ENCODE measurements at places on chromosomes 11 and 22.

DNA sequence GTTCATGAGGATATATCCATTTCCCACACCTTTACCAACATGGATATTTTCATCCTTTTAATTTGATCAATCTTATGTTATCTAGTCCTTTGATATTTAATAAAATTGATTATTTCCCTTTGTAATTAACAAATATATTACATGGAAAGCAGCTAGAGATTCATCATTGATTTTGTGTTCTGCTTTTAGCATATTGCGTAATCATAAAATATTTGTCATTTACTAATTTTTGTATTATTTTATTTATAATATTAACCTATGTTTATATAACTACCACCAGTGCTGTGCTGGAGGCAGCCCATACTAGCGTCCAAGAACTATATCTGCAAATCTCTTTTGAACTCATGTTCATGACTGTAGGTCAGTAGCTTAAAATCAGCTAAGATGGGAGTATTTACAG lies 4.7 kb downstream of the OR8U1 start:
- no peak for DNase-seq

DNA sequence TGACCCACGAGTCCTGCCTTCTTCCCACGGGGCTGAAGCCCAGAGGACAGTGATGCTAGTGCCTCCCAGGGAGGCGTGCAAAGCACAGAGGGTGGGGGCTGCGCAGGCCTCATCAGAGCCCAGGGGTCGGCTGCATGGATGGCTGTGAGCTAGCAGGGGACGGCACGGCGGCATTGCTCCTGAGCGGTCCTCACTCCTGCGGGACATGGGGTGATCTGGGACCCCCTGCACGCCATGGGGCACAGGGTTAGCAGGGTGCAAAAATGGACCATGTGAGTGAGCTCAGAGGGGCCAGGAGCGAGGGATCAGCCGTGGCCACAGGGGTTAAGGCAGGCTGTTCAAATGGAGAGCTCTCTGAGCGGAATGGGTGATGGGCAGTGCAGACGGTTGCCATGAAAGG lies 138.3 kb downstream of the SNX19 start:
- no peak for DNase-seq

DNA sequence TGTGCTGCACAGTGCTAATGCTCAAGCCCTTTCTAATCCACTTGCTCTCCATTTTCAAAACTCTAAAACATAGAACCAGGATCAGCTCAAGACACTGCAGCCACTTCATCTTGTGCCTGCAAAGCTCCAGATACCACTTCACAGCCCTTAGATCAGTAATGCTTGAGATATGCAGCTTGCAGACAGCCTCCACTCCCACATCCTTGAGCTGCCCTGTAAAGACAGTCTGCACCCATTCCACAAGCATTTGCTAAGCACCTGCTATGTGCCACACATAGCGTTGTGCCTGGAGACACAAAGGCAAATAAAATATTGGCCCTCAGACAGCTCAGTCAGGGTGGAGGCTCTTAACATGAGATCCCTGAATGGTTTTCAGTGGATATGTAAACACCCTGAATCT lies 192.5 kb upstream of the SNX19 start:
- no peak for DNase-seq

DNA sequence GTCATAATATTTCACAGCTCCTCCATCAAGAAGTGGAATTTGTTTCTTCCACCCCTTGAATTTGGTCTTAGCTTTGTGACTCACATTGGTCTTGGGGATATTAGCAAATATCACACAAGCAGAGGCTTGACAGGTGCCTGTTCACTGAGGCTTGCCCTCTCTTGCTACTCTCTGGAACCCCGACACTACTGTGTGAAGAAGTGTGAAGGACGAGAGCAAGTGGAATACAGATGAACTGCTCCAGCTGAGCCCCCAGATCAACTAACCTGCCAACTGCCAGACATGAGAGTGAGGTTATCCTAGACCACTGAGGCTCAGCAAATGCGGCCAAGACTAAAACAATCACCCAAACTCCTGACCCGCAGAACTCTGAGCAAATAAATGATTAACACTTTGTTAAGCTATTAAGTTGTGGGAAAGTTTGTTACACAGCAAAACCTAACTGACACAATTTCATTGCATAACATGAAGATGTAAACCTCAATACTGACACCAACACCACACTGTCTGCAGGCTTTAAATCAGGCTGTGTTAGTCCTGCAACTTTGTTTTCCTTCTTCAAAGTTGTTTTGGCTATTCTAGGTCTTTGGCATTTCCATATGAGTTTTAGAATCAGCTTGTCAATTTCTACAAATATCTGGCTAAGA lies 142.5 kb downstream of the APOL5 start:
- DNase-seq = no peak

DNA sequence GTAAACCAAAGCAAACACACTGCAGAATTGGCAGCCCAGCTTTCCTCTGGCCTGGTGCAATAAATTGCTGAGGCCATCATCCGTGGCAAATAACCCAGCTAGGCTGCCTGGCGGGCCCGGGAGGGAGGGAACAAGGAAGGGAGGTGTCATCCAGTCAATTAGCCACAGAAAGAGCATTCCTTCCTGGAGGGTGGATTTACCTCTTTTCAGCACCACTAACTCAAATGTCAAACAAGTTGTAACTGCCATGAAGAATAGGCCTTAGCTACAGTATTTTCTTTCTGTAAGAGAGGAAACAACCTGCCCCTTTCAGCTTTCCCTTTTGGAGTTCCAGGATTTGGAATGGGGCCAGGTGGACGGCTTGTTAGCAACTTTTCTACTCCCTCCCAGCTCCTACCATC lies 163.8 kb upstream of the BDNF start:
- DNase-seq = no peak

DNA sequence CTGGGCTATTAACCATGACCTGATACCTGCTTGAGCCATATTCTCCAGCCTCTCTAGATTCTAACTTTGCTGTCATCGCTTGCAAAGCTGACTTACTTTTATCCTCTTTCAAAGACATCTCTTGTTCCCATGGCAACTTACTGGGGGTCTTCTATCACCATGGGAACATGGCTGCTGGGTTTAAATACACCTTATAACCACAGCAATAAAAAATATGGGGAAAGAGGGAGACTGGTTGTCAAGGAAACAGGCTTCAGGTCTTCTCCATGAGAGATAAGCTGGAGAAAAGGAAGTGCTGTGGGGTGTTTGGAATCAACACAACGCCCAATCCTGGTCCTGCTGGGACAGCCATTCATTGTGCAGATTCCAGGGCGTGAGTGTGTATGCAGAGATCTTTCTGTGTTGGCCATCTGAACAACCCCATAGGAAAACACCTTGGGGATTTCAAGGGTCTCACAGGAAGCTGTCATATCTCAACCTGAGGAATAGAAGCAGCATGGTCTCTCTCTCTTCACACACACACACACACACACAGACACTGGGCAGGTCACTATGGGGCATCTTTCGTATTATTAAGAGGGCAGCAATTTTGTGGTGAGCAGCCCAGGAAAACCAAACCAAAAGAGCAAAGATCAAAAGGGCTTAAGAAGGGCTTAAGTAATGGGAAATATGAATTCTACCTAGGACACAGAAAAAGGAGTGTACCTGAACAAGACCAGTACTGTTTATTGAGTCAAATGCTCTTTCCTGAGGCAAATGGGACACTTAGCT lies 344.7 kb upstream of the NCAM1 start:
- DNase-seq = no peak

DNA sequence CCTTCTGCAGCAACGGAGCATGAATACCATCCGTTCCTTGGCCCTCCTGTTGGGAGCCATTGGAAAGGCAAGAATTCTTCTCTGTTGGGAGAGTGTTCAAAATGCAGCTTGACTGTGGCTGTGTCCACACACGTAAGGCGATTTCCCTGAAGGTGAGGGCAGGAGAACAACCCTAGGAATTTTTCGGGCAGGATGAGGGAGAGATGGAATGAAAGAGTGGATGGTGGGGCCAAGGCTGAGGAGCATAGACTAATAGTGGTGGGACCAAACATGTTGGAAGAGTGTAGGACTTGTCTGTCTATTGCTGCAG lies 924.9 kb downstream of the TBC1D22A start:
- no peak for DNase-seq

DNA sequence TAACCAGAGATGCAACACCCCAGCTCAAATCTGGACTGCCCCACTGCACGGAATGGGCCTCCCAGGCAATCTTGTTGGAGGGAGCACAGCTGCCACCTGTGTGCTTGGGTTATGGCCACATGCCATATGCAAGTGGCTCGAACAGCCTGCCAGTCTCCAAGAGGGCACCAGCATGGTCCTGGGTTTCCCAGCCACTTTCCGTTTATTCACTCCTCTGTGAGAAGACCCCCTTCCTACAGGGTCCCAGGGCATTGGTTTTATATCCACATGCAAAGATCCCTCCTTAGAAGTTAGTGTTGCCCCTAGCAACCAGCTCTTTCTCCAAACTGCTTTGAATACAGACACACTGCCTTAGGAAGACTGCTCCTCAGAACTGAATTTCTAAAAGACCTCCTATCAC lies 487.8 kb downstream of the BUD13 start:
- no peak for DNase-seq

- DNase-seq = no peak
Observed at GRCh38 chr11:70503468-70504221, 105.3 kb downstream of the CTTN start.

DNA sequence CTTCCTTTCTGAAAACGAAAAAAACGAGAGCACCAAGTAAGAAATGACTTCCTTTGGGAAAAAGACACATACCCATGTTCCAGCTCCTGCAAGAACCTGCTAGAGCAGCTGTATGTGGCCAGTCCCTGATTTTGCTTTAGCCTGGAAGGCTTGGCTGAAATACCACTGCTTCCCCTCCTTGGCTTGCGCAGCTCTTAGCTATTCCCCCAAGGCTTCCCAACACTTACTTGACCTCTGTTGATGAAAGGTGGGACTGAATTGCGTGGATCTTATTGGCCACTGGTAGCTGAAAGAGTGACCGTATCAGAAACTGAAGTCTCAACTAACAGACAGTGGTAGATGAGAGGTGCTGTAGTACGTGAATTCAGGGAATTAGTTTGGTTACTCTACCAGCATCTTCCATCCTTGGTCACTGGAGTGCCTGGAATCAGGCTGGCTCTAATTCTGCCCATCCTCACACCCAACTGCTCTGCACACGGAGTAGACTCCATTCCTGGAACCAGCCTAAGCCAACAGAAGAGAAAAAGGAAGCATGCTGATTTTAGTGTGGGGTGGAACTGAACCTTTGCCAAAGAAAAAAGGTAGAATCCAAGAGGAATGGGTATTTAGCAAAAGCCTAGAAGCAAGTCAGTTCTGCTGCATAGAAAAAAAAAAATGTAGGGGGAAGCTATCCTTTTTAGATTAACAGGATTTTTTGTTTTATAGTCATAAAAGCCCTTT lies 73.8 kb upstream of the CRTAM start:
- DNase-seq = no peak

DNA sequence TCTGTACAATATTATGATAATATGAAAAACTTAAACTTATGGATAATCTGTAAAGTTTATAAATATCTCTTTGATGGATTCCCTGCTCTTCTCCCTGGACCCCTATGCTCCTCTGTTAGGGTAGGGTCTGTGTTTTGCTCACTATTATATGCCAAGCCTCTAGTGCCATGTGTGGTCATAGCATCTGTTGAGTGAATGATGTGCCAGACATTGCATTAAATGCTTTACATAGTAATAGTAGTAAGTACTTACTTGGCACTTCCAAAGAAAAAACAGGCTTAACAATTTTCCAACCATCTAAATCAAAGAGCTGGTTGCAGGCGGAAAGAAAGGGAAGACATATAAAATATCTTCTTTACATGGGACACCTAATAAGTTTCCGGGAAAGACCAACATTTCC lies 46.8 kb downstream of the LGR4 start:
- DNase-seq = no peak

GRCh38 chr11:14894657-14895598 lies 2.9 kb upstream of the CYP2R1 start:
- no peak for DNase-seq

GRCh38 chr11:71364176-71364671 lies 84.0 kb downstream of the DHCR7 start:
- no peak for DNase-seq

DNA sequence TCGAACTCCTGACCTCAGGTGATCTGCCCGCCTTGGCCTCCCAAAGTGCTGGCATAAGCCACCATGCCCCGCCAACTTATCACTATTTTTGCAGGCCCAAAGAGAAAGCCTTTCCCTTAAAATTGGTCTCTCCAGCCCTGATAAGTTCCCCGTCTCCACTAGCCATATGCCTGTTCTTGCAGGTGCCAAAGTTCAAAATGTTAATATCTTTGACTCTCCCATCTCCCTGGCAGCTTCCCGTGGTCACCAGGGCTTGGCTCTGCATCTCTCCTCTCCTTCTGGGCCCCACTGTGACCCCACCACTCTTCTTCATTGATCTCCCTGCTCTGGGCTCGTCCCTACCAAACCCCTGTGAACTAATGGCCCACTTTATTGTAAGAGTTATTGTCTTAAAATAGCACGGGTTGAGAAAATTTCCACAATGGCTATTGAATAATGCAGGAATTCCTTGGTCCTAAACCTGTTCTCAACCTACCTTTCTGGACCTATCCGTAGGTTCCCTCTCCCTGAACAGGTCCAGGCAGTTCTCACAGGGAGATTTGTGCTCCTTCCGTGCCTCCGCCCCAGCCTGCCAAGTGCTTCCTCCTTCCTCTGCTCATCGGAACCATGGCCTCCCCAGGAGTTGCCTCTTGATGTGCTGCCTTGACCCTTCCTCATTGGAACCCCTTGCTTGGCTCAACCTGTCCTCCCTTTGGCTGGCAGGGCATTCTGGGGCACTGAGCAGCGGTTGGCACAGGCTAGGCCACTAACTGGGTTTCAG lies 147.5 kb downstream of the DSCAML1 start:
- no peak for DNase-seq

DNA sequence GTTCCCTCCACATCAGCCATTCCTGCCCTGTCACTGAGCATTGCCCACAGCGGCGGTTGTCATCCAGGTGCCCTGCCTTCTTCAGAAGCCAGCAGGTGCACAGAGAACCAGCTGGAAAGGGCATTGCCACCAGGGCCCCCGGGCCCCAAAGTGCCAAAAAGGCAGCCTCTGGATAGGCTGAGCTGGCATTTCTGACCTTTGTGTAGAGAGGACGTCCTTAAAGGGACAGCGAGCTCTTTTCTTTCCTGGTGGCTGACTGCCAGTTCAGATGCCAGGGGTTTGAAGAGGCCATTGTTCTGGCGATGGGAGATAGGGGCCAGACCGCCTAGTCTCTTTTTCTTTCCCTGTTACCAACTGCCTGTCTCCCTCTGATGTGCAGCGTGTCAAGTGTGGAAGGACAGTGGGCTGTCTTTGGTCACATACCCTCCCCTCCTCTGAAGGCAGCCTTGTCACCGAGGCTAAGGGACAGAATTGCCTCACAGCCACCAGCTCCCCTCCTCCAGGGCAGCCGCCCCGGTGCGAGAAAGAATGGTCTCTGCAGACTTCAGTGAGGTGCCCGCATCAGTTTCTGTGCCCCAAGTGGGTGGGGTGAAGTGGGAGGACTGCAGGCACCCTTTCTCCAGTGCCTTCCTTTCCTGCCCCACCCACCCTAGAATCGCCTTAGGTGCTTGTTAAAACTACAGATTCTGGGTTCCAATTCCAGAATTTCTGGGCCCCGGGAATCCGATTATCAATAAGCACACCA lies 109.6 kb downstream of the SCN3B start:
- no peak for DNase-seq

- no peak for DNase-seq
Observed at GRCh38 chr11:11020219-11020726, 162.4 kb upstream of the ZBED5 start.

GRCh38 chr11:57363131-57364080 lies 17.5 kb downstream of the PRG3 start:
- no peak for DNase-seq
